ENCODE measurements at places on chromosomes 3 and 15.

- no peak for DNase-seq
Observed at GRCh38 chr3:138348754-138349739, 668 bp downstream of the MRAS start.

DNA sequence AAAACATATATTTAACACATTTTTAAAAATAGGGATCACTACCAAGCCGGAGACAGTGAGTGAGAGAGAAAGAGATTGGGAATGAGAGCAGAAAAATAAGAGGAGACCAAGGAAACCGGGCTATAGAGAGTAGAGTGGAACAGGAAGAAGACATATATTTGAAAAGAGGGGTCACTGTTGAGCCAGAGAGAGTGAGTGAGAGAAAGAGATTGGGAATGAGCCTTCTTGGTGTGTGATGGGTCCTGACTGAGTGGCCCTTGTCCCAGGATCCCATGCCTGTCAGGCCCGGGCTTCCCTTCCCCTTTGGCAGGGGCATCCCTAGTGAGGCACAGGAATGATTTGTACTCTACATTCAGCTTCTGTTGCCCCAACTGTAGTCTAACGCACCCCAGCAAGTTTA, 646.6 kb downstream of the NTRK3 start:
- no peak for DNase-seq

GRCh38 chr3:149377408-149378364, at the start of gene TM4SF1:
TSS of gene TM4SF1 (minus strand) at chr3:149377649. CDS start at chr3:149377547, 102 bp downstream.
- no peak for DNase-seq

GRCh38 chr15:80514071-80514780, 110.0 kb downstream of the ARNT2 start:
- no peak for DNase-seq

Measured in activated CD4-positive, alpha-beta T cell treated with anti-CD3 and anti-CD28 coated beads for 4 hours (primary cell).